Fibroblast of lung (primary cell): ENCODE measurements at places on chromosomes 2 and 18. TPM values are rescaled to one million over a fixed set of nuclear protein-coding genes. Genes with fewer than 3 reads are reported as not detected.

The EFEMP1 gene
- total RNA-seq = 467 and 615 TPM in 2 replicates

The SERPINB4 gene
- total RNA-seq = not detected in 2 replicates

The XRCC5 gene
- total RNA-seq = 148 and 152 TPM in 2 replicates

The SLC4A3 gene
- 1.3 and 1.5 TPM in 2 replicates for total RNA-seq

The NUP35 gene
- total RNA-seq = 6.7 and 8.9 TPM in 2 replicates

The CNGA3 gene
- total RNA-seq = under 0.01 TPM in 2 replicates

GRCh38 chr2:126715576-126716406 lies 59.8 kb downstream of the GYPC start:
- H3K36me3 ChIP-seq = no peaks in the 10 kb centered on the region
- H3K4me3 ChIP-seq = no peak overlapping the region
- no peaks in the 10 kb centered on the region for H3K4me1 ChIP-seq

- no peak overlapping the region for H3K27ac ChIP-seq
- H3K4me1 ChIP-seq = no peaks in the 10 kb centered on the region
- peaks cover 1% of the 10 kb centered on the region for H3K36me3 ChIP-seq
- DNase-seq = no peak
- H3K27me3 ChIP-seq = no peaks in the 10 kb centered on the region
These were observed 55.7 kb downstream of the DNMT3A start for GRCh38 chr2:25286025-25286400.

- peaks cover 8% of the 10 kb centered on the region for H3K4me1 ChIP-seq
- no peaks in the 10 kb centered on the region for H3K36me3 ChIP-seq
- no peak overlapping the region for H3K27ac ChIP-seq
These were observed 264.4 kb downstream of the AFF3 start for GRCh38 chr2:99877963-99878362.

- DNase-seq = no peak
- no peaks in the 10 kb centered on the region for H3K27me3 ChIP-seq
- H3K4me1 ChIP-seq = no peaks in the 10 kb centered on the region
- H3K27ac ChIP-seq = no peak overlapping the region
- H3K36me3 ChIP-seq = no peaks in the 10 kb centered on the region
These were observed 408.8 kb downstream of the NBAS start for GRCh38 chr2:15152382-15152781.

GRCh38 chr2:27572439-27572838 lies 10.4 kb upstream of the ZNF512 start:
- no peak for DNase-seq
- no peaks in the 10 kb centered on the region for H3K27me3 ChIP-seq
- no peak overlapping the region for H3K4me3 ChIP-seq
- H3K27ac ChIP-seq = no peak overlapping the region
- H3K36me3 ChIP-seq = no peaks in the 10 kb centered on the region
- no peaks in the 10 kb centered on the region for H3K4me1 ChIP-seq

GRCh38 chr2:23425885-23426262 lies 40.9 kb downstream of the KLHL29 start:
- H3K4me3 ChIP-seq = no peak overlapping the region
- peaks cover 16% of the 10 kb centered on the region for H3K4me1 ChIP-seq
- peak; percentile 46 for DNase-seq
- H3K27ac ChIP-seq = peak overlapping the region; percentile 69

- H3K4me1 ChIP-seq = no peaks in the 10 kb centered on the region
- DNase-seq = no peak
- H3K36me3 ChIP-seq = no peaks in the 10 kb centered on the region
These were observed 31.4 kb downstream of the CAPN13 start for GRCh38 chr2:30775833-30776232.

- no peaks in the 10 kb centered on the region for H3K36me3 ChIP-seq
- peak; percentile 31 for DNase-seq
- no peaks in the 10 kb centered on the region for H3K27me3 ChIP-seq
- H3K4me3 ChIP-seq = no peak overlapping the region
These were observed 15.9 kb downstream of the SMAD7 start for GRCh38 chr18:48934723-48935432.

DNA sequence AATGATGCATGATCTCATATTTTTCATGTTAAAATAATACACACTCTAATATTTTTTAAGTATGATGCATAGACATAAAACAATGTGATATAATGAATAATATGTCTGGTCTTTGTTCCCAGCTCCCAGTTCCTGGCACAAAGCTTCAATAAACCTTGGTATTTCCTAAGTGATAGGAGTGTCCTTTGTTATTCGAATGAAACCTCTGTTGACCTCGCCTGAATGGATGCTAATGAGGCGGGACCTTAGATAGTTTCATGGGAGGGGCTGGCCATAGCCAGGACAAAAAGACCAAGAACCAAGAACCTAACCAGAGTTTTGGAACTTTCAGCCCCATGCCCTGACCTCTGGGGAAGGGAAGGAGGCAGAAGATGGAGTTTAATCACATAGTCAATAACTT lies 257.7 kb upstream of the COPS8 start:
- no peak overlapping the region for H3K4me3 ChIP-seq
- no peak for DNase-seq

DNA sequence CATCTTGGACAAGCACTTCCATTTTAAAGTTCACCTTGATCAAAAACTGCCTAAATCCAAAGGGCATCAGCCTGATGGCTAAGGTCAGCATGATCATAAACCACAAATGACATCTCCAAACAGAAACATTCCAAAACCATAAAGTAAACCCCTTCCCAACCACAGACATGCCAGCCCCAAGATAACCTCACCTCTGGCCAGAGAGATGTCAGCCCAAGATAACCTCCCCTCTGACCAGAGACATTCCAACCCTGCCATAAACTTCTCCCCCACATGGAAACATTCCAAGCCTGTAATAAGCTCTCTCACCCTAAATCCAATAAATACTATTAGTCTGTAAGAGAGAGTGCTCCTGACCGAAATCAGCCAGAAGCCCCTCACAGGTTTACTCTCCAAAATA lies 18.6 kb upstream of the MARCO start:
- H3K36me3 ChIP-seq = no peaks in the 10 kb centered on the region
- no peaks in the 10 kb centered on the region for H3K27me3 ChIP-seq
- no peak for DNase-seq
- no peak overlapping the region for H3K27ac ChIP-seq
- H3K4me3 ChIP-seq = no peak overlapping the region

DNA sequence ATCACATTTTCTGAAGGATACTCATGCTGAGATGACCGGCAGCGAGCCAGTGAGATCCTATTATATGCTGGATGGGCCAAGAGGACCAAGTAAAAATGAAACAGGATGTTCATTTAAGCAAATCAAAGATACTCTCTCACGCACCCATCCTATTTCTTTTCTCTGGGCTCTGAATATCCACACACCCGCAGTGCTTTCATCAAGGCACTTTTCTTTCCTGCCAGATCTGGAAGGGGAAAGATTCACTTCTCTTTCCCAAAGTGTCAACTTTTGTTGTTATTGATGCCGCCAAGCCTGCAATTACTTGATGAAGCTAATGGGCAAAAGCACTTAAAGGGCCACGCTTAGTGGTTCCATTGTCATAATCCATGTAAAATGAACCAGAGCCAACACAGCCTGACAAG lies 191.9 kb upstream of the CHAC2 start:
- H3K27me3 ChIP-seq = no peaks in the 10 kb centered on the region
- H3K4me1 ChIP-seq = no peaks in the 10 kb centered on the region
- no peak for DNase-seq
- no peak overlapping the region for H3K27ac ChIP-seq
- H3K36me3 ChIP-seq = no peaks in the 10 kb centered on the region

DNA sequence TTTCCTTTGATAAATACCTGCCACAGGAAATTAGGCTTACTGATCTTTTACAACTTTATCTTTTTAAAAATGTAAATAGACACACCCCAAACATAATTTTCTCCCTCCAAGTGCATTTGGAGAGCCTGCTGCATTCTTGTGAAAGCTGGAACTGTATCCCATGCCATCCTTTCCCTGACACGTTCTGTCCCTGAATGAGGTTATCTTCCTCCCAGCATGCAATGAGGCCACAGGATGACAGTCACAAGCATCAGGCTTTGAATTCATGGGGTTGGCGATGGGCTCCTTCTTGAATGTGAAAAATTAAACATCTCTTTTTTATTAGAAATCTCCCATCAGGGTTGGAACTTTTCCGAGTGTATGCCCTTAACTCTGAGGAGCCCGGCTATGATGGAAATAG lies 77.8 kb downstream of the CTAGE1 start:
- H3K4me3 ChIP-seq = no peak overlapping the region
- no peaks in the 10 kb centered on the region for H3K36me3 ChIP-seq
- no peak overlapping the region for H3K27ac ChIP-seq
- H3K27me3 ChIP-seq = peaks cover 8% of the 10 kb centered on the region
- H3K4me1 ChIP-seq = no peaks in the 10 kb centered on the region

GRCh38 chr18:42850174-42851083 lies 265.1 kb downstream of the RIT2 start:
- H3K36me3 ChIP-seq = no peaks in the 10 kb centered on the region
- H3K4me1 ChIP-seq = no peaks in the 10 kb centered on the region

- H3K4me3 ChIP-seq = no peak overlapping the region
- H3K4me1 ChIP-seq = no peaks in the 10 kb centered on the region
- no peak for DNase-seq
- no peaks in the 10 kb centered on the region for H3K36me3 ChIP-seq
- no peak overlapping the region for H3K27ac ChIP-seq
These were observed 52.7 kb upstream of the NCK2 start for GRCh38 chr2:105691947-105692390.

- H3K27me3 ChIP-seq = no peaks in the 10 kb centered on the region
- peaks cover 23% of the 10 kb centered on the region for H3K4me1 ChIP-seq
- no peak overlapping the region for H3K4me3 ChIP-seq
- no peaks in the 10 kb centered on the region for H3K36me3 ChIP-seq
- no peak overlapping the region for H3K27ac ChIP-seq
These were observed 598.6 kb downstream of the NYAP2 start for GRCh38 chr2:225998116-225998515.

GRCh38 chr18:46283268-46283667 lies 179.1 kb downstream of the HAUS1 start:
- peak; percentile 54 for DNase-seq
- no peaks in the 10 kb centered on the region for H3K27me3 ChIP-seq
- no peak overlapping the region for H3K27ac ChIP-seq
- H3K4me3 ChIP-seq = no peak overlapping the region
- H3K4me1 ChIP-seq = no peaks in the 10 kb centered on the region

GRCh38 chr2:9771481-9772017 lies 71.7 kb upstream of the TAF1B start:
- no peak overlapping the region for H3K4me3 ChIP-seq
- peaks cover 2% of the 10 kb centered on the region for H3K27me3 ChIP-seq
- peaks cover 18% of the 10 kb centered on the region for H3K4me1 ChIP-seq
- no peaks in the 10 kb centered on the region for H3K36me3 ChIP-seq
